Epithelial cell of prostate (primary cell): ENCODE measurements at places on chromosomes 2 and 18.

- DNase-seq, result no peak
Observed at GRCh38 chr2:60882971-60883753, 1.8 kb downstream of the REL start.

- no peak for DNase-seq
Observed at GRCh38 chr2:41741951-41742595, 305.7 kb upstream of the PKDCC start.

DNA sequence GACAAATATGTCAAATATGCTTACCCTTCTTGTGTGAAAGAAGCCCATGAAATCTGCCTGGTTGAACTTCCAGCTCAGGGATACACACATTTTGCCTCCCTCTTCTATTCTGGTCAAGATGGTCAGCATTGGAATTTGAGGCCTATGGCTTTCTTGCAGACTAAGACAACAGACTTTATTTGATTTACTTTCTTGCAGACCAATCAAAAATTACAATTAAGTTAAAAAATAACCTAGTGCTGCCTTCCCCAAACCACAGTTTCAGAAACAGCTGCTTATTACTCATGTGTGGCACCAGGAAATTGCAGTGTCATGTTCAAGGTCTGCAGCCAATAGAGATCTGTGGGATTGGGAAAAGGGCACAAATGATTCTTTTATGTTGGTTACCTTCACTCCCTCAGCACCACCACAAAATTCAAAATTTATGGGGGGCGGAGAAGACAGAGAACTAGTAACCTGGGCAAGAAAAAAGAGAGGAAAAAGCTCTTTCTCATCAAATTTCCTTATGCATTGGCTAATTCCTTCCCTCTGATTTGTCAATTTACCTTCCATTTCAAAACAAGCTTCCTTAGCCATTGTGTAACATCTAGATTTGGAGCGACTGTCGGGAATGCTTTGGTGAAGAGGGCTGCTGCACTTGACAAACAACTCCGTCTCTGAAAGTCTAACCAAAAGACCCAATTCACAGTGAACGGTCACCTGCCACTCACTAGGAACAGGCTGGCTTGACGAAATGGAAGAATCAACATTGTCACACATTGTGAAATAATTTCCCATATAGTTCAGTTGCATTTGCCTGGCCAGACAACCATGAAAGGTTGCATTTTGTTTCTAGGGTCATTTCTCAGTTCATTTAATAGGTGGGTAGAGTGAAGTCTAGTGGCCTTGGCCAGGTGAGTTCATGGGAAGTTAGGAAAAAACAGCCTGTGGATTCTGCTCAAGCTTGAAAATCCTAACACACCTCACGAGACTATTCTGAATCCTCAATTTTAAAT, 100.4 kb upstream of the FZD5 start:
- no peak for DNase-seq

- DNase-seq, result no peak
Observed at GRCh38 chr2:238083919-238084318, 16.2 kb upstream of the ESPNL start.

GRCh38 chr2:239502430-239503186, 101.8 kb upstream of the HDAC4 start:
- DNase-seq, result no peak

- no peak for DNase-seq
Observed at GRCh38 chr2:197571627-197572271, 55.9 kb downstream of the MOB4 start.

DNA sequence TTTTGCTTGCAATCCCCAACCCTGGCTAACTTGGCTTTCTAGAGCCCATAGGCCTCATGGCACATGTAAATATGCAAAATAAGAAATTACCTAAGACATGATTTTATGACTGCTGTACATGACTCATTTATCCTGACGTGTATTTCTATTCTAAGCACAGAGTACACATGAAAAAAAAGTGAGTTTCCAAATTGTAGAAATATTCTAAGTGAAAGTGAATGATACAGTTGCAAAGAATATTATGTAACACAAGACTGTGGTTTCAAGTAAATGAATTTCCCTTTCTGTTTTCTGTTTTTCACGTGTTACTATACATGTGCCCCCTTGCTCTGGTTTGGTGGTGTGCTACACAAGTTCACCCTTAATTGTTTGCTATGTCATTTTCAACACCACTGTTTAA, 162.4 kb downstream of the LRP1B start:
- no peak for DNase-seq

DNA sequence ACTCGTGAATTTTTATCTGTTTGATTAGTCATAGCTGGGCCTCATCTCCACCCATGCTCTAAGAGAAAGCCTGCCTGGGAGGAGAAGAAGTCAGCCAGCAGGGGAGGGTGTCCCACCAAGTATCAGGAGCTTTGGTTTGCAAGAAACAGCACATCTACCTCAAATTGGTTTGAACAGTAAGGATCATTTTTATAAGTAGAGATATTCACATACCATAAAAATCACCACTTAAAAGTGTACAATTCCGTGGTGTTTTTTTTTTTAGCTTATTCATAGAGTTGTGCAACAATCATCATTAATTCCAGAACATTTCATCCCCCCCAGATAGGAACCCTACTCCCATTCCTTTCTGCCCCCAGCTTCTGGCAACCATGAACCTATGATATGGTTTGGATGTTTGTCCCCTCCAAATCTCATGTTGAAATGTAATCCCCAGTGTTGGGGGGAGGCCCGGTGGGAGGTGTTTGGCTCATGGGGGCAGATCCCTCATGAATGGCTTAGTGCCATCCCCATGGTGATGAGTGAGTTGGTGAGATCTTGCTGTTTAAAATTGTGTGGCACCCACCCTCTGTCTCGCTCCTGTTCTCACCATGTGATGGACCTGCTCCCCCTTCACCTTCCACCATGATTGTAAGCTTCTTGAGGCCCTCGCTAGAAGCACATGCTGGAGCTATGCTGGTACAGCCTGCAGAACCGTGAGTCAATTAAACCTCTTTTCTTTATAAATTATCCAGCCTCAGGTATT, 36.2 kb upstream of the HS6ST1 start:
- DNase-seq, result no peak

DNA sequence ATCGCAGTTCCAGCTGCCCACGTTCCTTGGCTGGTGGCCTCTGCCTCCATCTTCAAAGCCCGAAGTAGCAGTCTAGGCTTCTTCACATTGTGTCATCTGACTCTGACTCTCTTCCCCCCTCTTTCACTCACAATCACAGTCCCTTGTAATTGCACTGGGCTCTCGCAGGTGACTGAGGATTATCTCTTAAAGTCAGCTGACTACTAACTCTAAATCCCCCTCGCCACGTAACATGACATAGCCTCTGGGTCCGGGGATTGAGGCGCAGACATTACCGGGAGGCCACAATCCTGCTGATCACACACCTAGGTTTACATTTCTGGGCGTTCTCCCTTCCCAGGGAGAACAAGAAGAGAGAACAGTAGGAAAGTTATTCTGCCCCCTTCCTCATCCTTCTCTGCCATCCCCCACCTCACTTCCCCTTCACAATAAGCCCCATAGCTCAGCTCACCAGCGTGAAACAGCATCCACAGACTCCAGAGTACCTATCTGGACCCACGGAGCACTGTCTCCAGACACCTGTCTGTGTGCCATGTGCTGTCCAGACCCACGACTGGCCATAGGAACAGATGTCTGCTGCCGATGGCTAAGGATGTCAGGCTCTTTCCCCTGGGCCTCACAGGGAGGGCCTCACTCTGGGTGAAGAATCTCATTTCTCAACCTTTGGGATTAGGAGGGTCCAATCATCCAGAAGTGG, 64.3 kb upstream of the FZD7 start:
- no peak for DNase-seq
